ENCODE measurements at places on chromosomes 5 and 9.

DNA sequence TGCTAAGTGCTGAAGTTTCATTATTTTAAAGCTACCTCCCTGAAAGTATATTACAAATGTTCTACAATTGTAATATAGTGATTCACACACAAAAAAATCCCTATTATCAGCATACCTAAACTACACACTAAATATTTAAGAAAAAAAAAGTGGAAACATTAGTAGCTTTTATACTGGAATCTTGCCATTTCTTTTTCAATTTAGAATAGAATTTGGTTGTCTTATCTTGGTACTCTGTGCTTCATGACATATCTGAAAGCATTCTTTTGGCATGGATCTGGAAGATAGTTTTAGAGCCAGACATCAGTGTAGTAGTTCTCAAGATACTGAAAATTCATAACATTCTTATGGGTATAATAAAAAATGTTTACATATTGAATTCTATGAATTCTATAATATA is 35.0 kb downstream of the SLC1A3 start:
- no peak for DNase-seq

GRCh38 chr5:36367524-36367923 is 65.8 kb upstream of the RANBP3L start:
- DNase-seq: no peak

- peak; percentile 39 for DNase-seq
Measured at GRCh38 chr5:35771300-35771699, 85.4 kb upstream of the IL7R start.

DNA sequence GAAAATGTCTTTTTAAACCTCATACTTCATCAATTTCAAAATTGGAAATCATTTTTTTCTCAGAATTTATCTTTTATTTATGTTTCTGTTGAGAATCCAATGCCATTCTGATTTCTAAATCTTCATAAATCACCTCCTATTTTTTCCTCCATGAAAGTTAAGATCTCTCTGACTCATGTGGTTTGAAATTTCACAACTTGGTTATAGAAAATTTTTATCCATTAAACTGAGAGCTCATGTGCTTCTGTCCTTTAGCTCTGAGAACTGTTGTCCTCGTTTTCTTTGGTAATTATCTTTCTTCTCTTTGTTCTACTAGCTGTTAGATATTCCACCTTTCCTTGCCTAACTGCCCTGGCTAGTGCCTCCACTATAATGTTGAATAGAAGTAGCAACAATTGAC is 1.5 kb upstream of the RNF180 start:
- DNase-seq: no peak

GRCh38 chr9:131992906-131993657 is 86.6 kb downstream of the MED27 start:
- no peak for DNase-seq

GRCh38 chr9:20367855-20368254 is 254.4 kb downstream of the MLLT3 start:
- no peak for DNase-seq

GRCh38 chr9:35500130-35500748 is 10.3 kb downstream of the RUSC2 start:
- DNase-seq: no peak

DNA sequence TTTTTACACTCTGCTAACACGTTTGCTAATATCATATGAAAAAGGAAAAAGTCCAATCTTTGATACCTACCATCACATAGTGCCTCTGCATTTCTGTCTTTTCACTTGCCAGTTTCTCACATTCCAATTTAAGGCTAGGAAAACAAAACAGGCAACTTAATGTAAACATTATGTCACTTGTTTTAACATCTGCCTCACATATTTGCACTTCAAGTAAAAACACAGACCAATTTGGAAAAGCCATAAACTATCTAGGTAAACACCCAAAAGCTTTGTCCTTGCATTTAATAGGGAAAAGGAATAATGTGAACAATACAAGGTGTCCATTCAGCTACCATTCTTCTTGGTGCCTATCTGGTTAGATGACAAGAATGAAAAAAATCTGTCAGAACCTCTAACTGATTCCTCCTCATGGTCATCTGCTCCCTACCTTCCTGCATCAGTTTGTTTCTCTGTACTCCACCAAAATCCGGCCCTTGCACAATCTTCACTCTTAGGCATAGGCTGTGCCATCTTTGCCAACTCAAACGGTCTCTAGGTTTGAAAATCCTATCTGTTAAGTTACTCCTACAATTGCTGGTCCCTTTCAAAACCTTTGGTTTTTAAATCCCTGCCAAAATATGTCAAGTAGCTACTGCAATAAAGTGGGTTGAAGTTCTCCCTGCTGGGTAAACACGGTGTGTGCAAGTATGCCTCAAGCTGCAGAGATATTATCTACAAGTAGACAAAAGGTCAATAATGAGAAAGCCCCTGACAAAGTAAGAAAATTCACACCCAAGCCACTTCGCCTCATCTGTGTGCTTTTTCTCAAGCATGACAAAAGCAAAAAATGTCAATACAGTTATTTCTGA is 3.4 kb downstream of the TLE1 start:
- DNase-seq: no peak

DNA sequence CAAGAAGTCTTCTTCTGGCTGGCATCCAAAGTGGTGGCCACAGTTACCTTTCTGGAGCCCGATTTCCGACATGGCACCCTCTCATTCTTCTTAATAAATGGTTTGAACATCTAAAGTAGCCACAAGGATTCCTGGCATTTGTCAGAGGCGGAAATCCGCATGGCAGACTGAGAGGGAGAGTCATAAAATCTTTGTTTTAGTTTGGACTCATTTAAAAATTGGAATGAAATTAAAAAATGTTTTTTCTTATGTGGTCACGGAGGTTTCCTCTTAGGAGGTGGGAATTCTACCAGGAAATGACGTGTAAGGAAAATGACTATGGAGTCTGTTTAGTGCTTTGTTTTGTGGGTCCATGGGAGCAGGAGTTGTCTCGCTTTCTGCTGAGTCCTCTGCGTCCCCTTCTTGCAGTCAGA is 133.0 kb upstream of the PTCH1 start:
- no peak for DNase-seq

DNA sequence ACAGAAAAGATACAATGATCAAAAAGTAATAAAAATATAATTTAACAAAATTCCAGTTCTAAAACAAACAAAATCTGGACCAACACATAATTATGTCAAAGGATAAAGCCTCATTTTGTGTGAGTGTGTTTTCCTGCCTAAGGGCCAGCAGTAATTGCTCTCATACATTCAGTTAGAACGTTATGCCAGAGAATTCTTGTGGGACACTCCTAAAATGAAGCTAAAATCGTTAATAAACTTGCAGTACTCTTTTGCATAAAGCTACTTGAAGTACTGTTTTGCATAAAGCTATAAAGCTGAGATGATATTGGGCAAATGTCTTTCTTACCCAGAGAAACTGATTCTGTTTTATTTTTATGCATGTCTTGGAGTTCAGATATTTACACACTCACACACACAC is 1072.3 kb downstream of the MAT2B start:
- no peak for DNase-seq

DNA sequence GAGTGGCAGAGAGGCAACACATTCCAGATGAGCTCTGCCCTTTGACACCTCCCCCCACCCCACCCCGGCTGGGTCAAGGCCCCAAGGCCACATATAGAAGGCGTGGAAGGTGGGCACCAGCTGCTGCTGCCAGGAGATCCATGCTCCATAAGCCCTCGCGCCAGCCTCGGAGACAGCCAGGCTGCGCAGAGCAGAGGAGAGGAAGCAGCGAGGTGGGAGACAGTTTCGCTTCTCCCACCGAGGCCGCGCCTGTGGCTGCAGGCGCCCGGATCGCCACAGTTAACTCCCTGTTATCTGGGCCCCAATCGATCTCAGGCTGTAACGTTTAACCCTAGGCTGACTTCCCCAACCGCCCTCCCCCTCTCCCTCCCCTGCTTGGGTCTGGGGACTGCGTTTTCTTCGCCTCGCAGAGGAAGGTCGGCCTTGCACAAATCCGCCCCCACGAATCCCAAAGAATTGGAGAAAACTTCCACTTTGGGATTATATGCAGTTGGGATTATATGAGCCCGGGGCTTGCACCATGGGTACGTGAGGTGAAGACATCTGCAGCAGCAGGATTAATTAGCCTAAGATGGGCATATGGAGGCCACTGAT is 1.1 kb upstream of the CXXC5 start:
- DNase-seq: no peak

DNA sequence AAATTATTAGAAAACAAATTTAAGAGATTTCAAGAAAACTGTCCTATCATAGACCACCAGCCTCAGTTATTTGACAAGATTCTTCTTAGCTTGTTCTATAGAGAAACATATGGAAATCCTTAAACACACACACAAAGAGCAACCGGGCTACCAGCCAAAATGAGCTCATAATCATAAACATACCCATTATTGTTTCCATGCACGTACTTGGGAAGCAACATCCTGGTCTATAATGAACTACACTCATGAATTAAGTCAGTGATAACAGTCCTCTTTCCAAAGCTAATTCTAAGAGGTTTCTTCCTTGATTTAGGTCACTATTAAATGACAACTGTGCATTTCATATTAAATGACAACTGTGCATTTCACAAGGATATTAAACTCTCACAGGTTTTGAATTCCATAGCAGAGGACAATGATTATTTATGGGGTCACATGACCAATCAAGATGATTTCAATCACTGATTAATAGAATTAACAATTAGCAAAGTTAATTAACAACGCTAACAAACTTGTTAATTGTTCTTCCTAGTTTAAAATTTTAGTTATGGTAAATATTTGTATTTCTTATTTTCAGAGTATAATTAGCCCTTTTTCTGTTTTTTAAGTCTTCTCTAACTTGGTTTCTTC is 77.0 kb downstream of the OXCT1 start:
- DNase-seq: peak; percentile 68

DNA sequence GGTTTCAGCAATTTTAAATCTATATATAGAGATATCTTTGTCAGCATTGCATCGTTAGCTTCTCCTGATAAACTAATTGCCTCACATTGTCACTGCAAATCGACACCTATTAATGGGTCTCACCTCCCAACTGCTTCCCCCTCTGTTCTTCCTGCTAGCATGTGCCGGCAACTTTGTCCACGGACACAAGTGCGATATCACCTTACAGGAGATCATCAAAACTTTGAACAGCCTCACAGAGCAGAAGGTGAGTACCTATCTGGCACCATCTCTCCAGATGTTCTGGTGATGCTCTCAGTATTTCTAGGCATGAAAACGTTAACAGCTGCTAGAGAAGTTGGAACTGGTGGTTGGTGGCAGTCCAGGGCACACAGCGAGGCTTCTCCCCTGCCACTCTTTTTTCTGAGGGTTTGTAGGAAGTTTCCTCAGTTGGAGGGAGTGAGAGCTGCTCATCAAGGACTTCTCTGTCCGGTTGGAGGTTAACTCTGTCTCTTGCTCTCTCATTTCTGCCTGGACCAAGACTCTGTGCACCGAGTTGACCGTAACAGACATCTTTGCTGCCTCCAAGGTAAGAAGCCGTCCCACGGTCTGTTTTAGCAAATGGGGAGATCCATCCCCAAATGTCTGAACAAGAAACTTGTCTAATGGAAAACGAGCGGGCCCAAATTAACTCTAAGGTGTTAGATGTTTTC is at the start of gene IL4:
TSS of gene IL4 (plus strand) at position 51 of the 692 bp plus-strand sequence. CDS start at position 113, 62 bp downstream.
- no peak for DNase-seq

DNA sequence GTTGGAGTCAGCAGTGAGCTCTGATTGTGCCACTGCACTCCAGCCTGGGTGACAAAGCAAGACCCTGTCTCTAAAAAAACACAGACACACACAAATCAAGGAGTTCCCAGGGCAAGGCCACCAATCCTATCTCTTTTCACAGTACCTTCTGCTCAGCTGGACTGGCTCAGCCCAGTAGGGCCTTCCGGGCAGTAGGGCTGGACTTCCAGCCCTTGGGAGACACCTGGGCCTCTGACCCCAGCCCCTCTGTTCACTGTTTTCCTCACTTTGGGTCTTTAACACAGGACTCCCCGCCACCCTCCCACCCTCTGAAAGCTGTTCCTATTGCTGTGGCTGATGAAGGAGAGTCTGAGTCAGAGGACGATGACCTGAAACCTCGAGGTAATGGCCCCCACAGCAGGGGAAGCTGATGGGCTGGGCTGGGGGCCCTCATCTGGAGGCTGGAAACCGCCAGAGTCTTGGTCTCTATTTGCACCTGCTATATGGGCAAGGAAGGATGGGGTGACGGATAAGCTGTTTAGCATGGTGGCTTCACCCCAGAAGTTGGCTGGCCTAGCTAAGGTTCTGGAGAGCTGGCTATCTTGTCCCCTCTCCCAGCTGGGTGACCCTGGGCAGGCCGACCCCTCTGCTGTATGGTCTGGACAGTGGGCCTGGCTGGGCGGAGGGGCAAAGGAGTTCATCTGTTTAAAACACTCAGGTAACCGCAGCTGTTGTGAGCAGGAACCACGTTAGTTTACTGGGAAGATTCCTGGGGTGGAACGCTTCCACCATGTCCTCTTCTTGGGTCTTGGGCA is 25.6 kb downstream of the USP20 start:
- no peak for DNase-seq
